ENCODE measurements at places on chromosomes 13 and 19.

DNA sequence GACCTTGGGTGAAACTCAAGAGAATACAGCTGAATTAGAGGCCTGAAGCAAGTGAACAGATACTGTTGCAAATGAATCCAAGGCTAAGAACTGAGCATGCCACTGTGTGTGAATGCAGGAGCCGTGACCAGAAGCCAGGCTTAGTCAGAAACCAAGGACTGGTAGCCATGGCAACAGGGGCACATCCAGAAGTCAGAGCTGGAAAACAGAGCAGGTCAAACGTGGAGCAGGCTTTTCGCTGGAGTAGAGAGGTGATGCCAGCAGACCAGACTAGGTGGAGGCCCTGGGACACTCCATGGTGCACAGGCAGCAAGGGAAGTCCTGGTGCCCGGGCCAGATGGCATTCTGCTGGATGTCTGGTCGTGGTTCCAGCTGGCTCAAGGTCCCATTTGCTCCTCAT lies 564.1 kb downstream of the PCDH9 start:
- DNase-seq, result peak; percentile 58

- DNase-seq, result no peak
Observed at GRCh38 chr19:18122860-18123795, 25.6 kb downstream of the MAST3 start.

DNA sequence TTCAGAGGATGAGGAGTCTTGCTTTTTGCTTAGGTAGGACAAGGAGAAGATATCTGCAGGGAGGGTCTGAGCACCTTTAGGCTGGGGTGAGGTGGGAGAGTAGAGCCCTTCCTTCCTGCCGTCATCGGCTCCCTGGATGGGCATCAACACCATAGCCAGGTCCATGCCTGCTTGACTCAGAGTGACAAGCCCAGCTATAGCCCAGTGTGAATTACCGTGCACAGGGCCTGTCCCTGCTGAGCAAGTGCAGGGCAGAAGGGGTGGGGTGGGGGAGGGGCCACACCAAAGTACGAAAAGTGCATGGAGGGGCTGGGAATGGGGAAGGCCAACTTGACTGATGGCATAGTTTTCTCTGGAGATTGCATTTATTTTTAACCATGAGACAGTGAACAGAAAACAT lies 30.3 kb upstream of the RNF113B start:
- DNase-seq, result peak; percentile 25

- DNase-seq, result no peak
Observed at GRCh38 chr19:18742838-18743783, 48.0 kb downstream of the COMP start.

GRCh38 chr13:22214184-22214583 lies 543.3 kb downstream of the FGF9 start:
- no peak for DNase-seq

DNA sequence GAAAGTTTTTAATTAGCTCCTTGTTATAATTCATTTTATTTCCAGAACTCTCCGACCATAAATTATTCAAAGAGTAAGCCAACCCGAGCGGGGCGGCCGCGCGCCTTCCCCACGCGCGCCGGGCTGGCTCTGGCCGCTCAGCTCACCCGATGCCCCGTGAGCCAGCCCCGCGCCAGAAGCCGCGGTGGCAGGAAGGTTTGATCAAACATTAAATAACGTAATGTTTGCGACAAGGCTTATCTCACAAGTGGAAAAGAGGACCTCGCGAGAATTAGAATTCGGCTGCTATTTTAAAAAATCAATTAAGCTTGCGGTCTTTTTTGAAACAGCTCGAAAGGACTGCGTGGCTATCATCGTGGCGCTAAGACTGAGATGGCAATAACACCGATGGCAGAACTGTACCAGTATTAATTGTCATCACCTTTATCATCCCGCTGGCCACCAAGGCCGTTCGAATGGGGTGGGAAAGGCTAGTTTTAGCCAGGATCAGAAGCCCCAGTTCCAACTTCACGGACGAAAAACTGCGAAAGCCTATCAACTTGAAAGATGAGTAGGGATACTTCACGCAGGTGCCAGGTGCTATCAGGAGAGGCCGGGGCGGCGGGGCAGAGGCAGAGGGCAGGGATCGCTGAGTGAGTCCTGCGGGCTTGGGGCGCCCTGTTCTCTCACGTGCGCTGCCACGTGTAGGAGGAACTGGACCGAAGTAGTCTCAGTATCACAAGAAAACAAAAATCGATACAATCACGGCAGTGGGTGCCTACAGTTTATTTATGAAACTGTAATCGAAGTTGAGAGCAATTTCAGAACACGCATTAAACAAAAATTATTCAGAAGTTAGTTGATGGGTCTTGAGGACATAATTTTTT lies 6.4 kb downstream of the POU4F1 start:
- DNase-seq, result no peak

GRCh38 chr19:46387713-46388130 lies 25.6 kb downstream of the CCDC8 start:
- no peak for DNase-seq

GRCh38 chr19:3302755-3303154 lies 63.6 kb upstream of the NFIC start:
- no peak for DNase-seq

- no peak for DNase-seq
Observed at GRCh38 chr13:28534801-28535200, 39.9 kb upstream of the FLT1 start.

GRCh38 chr13:50094615-50095293 lies 79.5 kb downstream of the KCNRG start:
- peak; percentile 5 for DNase-seq

- DNase-seq, result no peak
Observed at GRCh38 chr13:91690944-91691343, 292.5 kb downstream of the GPC5 start.

GRCh38 chr19:32201636-32202051 lies 143.8 kb upstream of the ZNF507 start:
- DNase-seq, result no peak

DNA sequence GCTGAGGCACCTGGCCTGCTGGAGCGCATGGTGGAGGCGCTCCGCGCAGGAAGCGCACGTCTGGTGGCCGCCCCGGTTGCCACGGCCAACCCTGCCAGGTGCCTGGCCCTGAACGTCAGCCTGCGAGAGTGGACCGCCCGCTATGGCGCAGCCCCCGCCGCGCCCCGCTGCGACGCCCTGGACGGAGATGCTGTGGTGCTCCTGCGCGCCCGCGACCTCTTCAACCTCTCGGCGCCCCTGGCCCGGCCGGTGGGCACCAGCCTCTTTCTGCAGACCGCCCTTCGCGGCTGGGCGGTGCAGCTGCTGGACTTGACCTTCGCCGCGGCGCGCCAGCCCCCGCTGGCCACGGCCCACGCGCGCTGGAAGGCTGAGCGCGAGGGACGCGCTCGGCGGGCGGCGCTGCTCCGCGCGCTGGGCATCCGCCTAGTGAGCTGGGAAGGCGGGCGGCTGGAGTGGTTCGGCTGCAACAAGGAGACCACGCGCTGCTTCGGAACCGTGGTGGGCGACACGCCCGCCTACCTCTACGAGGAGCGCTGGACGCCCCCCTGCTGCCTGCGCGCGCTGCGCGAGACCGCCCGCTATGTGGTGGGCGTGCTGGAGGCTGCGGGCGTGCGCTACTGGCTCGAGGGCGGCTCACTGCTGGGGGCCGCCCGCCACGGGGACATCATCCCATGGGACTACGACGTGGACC lies 9.7 kb upstream of the STRN4 start:
- DNase-seq, result no peak

DNA sequence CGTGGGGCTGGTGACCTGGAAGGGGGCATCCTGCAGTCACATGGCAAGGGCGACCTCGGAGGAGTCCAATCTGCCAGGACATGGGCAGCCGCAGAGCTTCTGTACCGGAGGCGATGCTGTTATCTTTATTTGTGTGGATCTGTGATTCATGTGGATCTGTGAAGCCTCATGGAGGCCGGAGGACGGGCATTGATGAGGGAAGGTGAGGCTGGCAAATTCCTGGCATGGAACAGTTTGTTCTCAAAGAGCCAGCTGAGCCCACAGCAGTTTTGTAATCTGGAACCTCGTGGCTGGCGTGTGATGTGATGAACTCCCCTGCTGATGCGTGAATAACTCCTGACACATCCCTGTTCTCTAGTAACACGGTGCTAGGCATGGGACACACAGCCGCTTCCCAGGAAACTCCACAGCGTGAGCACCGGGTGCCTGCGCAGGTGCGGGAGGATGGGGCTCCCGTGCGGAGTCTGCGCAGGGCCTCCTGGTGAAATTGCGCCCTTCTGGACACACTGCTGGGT lies 40.4 kb downstream of the ATP11A start:
- no peak for DNase-seq

DNA sequence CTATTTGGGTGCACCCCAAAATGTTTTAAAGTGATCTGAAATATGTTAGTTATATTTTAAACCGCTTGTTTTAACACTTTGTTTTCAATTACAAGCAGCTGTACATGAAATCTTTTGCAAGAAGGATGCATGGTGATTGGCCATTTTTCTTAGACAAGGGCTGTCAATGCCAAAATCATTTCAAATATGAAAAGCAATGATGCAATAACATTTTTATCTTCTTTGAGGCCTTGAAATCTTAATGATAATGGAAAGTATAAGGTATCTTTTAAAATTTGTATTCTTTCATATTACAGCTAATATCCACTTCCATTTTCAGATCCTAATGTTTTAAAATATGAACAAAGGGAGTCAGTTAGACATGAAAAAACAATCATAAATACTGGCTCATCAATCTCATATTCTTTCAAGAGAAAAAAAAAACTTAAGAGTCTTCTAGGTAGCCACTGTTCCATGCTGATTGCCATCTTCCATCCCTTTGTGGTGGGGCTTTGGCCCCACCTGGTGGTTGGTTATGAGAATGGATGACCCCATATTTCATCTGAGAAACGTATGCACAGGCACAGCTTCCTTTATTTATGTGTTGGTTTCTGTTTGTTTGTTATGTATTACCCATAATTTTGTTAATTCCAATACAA lies 330.3 kb upstream of the MIR17HG start:
- DNase-seq, result peak; percentile 73

DNA sequence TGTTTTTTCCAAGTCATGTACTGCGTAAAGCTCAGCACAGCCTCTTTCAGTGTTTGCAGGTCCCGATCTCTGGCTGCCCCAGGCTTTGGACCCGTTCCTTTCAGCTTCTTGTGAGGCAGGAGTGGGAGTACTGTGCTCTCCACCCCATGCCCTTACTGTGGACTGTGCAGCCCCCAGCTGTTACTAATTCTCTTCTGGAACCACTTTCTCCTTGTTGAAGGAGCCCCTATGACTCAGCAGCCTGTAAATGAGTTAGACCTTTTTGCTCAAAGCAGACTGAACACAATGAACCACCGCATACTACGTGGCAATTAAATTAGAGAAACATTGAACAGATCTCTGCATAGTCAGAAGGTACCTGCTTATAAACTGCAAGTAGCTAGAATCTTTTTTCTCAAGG lies 39.0 kb downstream of the SERTM1 start:
- peak; percentile 31 for DNase-seq

- no peak for DNase-seq
Observed at GRCh38 chr13:112079696-112080095, 12.7 kb downstream of the SOX1 start.

GRCh38 chr13:24012648-24013047 lies 115.3 kb upstream of the C1QTNF9B start:
- no peak for DNase-seq

DNA sequence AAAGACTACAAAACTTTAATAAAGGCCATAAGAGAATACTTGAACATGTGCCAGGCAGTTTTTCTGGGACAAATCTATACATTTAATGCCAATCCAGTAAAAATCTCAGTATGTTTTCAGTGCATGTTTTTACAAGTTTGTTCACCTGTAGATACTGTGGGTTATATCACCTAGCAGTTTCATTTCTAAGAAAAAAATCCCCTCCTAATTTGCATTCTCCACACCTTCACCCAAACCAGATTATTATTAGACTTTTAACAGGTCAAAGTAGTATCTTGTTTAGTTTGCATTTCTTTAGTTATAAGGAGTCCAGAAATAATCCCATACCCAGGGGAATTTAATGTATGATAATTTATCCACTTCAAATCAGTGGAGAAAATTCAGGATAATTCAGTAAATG lies 17.0 kb upstream of the LPAR6 start:
- DNase-seq, result no peak

DNA sequence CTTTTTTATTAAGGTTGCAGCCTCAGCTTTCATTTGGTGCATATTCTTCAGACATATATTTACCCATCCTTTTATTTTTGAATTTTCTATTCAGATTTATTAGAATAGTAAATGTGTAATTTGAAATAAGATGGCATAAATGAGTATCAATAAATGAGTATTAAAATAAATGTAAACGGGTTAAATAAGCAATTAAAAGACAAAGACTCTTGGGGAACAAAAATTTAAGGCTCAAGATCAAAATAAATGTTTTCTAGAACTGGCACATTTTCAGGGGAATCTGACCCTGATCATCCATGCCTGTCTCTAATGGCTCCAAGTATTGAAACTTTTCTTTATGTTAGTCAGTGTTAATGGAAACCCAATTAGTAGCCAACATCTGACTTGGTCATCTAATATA lies 3.0 kb downstream of the OR10H3 start:
- no peak for DNase-seq

DNA sequence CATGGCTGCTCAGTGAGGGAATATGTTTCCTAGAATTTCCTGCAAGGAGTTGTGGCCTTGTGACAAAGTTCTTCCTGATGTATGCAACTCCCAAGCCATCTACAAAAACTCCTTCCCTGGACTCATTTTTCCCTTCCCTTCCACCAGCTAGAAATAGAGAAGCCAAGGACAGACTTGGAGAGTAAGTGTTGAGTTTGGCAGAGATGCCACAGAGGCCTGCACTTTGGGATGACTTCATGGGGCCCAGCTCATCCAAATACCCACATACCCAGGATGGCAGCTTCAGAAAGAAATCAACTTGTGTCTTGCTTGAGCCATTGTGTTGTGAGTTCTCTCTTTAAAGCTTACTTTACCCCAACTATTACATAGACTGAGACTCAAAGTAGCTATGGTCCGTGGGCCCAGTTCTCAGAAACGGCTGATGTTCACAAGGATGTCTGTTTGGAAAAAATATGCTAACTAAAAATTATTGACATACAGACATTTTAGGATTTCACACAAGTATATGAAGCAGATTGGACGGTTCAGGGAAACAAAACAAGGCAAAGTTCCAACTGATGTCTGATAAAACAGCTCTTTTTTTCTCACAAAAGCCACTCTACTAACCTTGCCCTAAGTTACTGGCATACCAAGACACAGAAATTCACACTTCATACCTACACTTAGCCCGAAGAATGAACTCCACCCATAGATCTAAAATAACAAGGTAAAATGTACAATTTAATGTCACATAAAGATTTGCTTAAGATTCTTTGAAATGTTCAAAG lies 107.9 kb downstream of the NALCN start:
- DNase-seq, result no peak

GRCh38 chr13:112674412-112675365 lies 15.1 kb upstream of the ATP11A start:
- peak; percentile 38 for DNase-seq

GRCh38 chr19:48899781-48900476 lies at the start of gene NUCB1:
Gene NUCB1, plus strand, starts transcription at chr19:48900312. Its CDS starts 485 bp downstream, at chr19:48900797.
- peak; percentile 100 for DNase-seq

GRCh38 chr13:101795025-101795424 lies 342.6 kb downstream of the ITGBL1 start:
- DNase-seq, result no peak

DNA sequence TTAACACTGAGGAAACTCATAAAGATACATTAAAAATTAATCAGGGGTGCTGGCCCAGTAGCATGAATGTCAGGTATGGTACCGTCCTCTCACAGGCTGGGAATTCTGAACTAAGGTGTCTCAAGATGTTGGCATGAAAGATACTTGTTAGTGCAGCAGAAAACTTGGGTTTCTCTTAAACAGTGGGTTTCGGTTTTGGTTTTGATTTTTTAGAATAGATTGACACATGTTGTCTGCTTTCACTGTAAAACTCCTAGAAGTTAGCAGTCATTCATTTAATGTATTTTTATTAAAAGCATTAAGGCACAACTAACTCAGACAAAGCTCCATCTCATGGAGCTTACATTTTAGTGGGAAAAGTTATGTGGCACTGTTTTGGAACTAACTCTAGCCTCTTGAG lies 3.5 kb upstream of the OBI1 start:
- no peak for DNase-seq
